H9 (cell line): ENCODE measurements at places on chromosomes 16 and 17. TPM values are rescaled to one million over a fixed set of nuclear protein-coding genes. Genes with fewer than 3 reads are reported as not detected.

GRCh38 chr17:59004338-59005111 lies 102.2 kb downstream of the TRIM37 start:
- peak; percentile 67 for DNase-seq

- no peak for DNase-seq
Measured at GRCh38 chr17:53420035-53420641, 402.6 kb upstream of the KIF2B start.

DNA sequence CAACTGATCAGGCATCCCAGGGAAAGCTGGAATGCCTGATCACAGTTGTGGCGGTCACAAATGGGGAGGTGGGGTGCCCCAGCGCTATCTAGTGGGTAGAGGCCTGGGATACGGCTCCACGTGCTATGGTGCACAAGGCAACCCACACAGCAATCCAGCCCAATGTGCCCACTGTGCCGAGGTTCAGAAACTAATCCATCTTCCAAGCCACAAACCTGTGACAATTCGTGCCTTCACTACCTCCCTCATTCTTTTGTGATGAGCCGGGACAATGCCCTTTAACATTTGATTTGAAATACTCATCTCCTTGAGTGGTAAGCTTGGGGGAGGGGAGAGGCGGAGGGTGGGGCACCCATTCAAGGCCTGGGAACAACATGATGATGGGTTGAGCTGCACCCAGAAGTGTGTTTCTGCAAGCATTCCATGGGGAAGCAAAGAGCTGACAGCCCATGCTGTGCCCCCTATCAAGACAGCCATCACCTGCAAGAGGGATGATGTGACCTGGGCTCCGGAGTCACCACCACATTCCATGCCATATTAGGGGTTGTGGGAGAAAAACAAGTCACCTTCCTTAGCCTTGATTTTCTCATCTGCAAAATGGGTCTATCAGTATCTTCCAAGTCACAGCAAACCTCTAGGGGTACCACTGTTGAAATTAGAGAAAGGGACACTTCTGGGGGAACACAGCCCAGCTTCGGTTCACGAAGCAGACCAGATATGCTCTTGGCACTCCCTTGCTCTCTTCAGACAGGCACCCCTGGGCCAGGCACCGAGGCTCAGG lies 3.7 kb downstream of the ELOB start:
- peak; percentile 33 for DNase-seq

DNA sequence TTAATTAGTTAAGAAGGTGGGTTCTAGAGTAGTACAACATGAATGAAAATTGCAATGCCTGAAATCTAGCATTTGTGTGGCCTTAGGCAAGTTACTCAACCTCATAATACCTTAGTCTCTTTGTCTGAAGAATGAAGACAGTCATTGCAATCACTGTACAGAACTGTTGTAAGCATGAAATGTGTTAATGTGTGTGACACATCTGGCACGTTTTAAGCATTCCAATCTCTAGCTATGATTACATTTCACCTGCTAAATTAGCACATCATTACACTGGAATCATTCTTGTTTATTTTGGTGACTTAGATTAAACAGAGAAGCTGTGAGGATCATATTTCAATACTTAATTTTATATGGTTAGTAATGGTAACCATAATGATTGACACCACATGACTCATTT lies 629.7 kb upstream of the KIF2B start:
- DNase-seq = no peak

- no peak for DNase-seq
Measured at GRCh38 chr17:35796942-35797341, 1.5 kb upstream of the MMP28 start.

DNA sequence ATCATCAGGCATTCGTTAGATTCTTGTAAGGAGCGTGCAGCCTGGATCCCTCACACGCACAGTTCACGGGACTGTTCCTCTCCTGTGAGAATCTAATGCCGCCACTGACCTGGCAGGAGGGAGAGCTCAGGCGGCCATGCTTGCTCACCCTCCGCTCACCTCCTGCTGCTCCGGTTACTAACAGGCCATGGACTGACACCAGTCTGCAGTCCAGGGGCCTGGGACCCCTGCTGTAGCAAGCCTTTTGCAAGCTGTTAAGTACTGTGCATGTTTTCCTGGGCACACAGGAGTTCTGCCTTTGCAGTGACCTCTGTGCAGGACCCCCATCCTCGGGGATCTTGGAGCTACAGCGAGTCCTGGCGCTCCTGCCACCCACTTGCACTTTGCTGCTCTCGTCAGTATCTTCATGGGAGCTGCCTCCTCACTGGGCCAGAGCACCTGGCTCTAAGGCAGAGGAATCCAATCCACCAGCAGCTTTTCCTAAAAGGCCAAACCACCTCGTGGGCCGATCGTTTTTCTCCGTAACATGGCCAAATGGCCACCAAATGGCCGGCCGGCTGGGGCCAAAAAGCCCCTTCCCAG lies 230.6 kb downstream of the FOXL1 start:
- DNase-seq = no peak

The LPCAT2 gene
- total RNA-seq = 2.5 and 2.8 TPM in 2 replicates

The HCRT gene
- total RNA-seq = not detected in 2 replicates

The RNF227 gene
- 1.9 and 2.5 TPM in 2 replicates for total RNA-seq

The PSME3IP1 gene
- 102 and 103 TPM in 2 replicates for total RNA-seq

The CCDC144A gene
- total RNA-seq = 1.6 and 1.9 TPM in 2 replicates

The C17orf50 gene
- not detected in 2 replicates for total RNA-seq
